ENCODE measurements at places on chromosomes 6 and 20.

DNA sequence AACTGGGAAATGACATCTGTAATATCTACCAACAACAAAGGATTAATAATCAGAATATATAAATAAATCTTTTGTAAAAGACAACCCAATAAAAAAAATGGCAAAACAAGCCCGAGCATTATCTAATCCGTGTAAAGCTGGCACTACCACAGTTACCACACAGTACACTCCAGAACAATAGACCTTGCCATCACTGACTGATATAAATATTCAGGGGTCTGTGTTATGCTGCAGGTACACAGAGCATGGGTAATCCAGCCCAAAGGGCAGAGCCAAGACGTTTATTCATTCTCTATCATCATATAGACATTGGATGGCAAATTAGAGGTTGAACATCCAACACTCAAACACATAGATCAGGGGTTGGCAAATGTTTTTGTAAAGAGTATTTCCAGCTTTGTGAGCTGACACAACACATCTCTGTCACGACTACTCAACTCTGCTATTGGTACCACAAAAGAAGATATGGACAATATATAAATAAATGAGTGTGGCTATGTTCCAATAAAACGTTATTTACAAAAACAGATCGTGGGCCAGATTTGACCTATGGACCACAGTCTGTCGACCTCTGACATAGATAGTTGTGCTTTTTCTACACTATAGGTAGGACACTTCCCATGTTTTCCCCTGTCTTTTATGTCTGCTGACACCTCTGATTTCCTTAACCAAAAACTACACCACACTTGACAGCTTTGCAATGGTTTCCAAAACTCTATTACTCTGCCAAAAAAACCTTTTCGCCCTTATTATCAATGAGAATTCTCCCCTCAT lies 4.5 kb downstream of the NCOA6 start:
- no peak for DNase-seq

DNA sequence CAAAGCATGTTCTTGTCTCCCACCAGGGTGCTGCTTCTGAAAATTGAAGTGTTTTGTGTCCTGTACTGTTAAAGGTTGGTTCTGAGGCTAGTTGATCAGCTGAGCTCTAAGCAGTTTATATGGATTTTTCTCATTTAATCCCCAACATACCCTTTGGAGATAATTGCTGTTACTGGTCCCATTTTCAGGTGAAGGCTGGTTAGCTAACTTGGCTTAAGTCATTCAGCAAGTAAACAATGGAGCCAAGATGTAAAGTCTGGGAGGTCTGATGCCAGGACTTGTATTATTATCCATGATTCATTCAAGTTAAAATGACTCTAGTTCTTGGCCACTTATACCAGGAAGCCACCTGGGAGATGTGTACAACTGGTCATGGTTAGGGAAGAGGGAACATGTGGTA lies 42.5 kb upstream of the FERMT1 start:
- no peak for DNase-seq

- no peak for DNase-seq
Observed at GRCh38 chr6:122657601-122658000, 47.4 kb downstream of the PKIB start.

- DNase-seq = no peak
Observed at GRCh38 chr6:130896249-130896648, 69.0 kb downstream of the SMLR1 start.

GRCh38 chr6:135358251-135358821 lies 139.2 kb downstream of the AHI1 start:
- DNase-seq = no peak

GRCh38 chr20:40502576-40502975 lies 186.5 kb downstream of the MAFB start:
- no peak for DNase-seq

DNA sequence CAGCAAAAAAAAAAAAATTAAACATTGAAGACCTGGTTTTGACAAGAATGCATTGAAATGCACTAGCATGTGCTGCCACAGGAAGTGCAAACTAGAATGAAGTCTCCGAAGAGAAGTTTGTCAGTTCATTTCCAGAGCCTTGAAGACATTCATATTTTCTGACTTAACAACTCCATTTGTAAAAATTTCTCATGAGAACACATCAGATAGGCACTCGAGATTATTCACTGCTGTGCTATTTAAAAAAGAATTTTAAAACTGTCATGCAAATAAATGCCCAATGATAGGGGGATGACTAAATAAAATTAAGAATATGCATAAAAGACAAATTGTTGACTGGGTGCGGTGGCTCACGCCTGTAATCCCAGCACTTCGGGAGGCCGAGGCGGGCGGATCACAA lies 394.6 kb upstream of the JARID2 start:
- no peak for DNase-seq

- no peak for DNase-seq
Observed at GRCh38 chr6:106051226-106051625, 34.9 kb upstream of the PRDM1 start.

DNA sequence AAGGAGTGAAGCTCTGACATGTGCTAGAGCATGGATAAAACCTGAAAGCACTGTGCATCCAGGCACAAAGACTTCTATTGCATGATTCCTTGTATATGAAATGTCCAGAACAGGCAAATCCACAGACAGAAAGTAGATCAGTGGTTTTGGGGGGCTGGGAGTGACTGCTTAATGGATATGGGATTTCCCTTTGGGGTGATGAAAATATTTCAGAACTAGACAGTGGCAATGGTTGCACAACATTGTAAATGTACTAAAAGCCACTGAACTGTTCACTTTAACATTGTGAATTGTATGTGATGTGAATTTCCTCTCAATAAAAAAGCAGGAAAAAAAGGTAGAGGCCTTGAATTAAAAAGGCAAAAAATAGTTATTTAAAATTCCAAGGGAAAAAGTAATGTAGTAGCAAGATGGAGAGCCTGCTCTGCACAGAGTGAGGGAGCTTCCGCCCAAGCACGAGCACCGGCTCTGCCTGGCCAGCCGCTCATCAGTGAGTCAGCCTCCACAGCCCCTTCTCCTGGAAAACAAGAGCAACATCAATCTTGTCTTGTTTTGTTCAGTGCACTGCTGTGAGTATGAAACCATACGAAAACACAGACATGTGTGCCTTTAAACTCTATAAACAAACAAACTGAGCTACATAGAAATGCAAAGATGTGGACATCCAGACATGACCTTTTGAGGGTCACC lies 74.6 kb upstream of the THBS2 start:
- no peak for DNase-seq

- DNase-seq = no peak
Observed at GRCh38 chr6:83370567-83370966, 60.3 kb downstream of the ME1 start.

GRCh38 chr20:63152322-63153253 lies 63.3 kb downstream of the YTHDF1 start:
- DNase-seq = no peak

DNA sequence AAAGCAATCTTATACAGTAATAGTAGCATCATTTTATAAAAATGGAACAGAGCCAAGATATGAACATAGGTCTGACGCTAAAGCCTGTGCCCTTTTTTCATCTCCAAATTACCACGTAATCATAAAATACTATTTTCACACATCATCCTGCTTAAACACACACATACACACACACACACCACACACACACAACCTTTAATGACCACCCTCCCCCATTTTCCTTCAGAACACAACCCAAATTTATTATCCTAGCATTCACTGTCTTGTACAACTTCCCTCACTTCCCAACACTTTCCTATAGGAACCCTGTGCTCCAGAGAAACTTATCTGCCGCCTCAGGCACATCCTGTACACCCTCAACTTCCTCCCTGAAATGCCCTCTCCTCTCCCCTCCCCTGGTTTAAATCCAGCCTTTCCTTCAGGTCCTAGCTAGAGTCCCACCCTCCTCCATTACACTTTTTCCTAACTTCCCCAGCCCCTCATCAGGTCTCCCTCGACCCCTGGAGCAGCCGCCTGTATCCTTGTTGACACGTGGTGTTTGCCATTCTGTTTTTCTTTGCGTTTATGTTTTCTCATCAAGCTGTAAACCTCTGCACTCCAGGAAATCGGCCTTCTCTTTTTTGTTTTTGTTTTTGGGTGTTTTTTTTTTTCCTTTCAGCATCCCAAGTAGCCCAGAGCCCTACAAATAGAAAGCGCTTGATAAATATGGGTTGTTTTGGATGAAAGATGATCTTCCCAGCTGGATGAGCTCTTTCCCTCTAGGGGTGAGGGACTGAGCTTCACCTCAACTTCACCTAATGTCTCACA lies 968 bp upstream of the MMP24 start:
- no peak for DNase-seq

- no peak for DNase-seq
Observed at GRCh38 chr20:32429745-32430360, 71.7 kb downstream of the ASXL1 start.
